C1 segment of cervical spinal cord (tissue), 14 donors: ENCODE measurements at places on chromosomes 16 and 17.

DNA sequence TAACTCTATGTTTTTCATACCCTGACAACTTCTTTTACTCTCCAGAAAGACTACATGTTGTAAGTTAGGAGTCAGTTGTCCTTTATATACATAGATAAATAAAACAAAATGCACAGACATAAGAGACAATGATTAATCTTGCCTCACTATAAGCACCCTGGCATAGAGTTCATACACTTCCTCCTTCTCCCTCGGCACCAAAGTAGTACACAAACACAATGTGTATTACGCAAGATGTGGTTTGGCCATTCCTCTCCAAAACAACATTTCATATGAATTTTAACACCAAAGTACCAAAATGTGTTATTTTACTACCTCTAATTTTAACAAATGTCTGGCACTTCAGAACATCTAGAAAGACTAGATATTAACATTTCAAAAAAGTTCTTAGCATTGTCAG is 17.2 kb upstream of the SLFN11 start:
- DNase-seq: no peak

GRCh38 chr17:62057696-62058095 is 7.4 kb downstream of the MED13 start:
- no peak for DNase-seq

DNA sequence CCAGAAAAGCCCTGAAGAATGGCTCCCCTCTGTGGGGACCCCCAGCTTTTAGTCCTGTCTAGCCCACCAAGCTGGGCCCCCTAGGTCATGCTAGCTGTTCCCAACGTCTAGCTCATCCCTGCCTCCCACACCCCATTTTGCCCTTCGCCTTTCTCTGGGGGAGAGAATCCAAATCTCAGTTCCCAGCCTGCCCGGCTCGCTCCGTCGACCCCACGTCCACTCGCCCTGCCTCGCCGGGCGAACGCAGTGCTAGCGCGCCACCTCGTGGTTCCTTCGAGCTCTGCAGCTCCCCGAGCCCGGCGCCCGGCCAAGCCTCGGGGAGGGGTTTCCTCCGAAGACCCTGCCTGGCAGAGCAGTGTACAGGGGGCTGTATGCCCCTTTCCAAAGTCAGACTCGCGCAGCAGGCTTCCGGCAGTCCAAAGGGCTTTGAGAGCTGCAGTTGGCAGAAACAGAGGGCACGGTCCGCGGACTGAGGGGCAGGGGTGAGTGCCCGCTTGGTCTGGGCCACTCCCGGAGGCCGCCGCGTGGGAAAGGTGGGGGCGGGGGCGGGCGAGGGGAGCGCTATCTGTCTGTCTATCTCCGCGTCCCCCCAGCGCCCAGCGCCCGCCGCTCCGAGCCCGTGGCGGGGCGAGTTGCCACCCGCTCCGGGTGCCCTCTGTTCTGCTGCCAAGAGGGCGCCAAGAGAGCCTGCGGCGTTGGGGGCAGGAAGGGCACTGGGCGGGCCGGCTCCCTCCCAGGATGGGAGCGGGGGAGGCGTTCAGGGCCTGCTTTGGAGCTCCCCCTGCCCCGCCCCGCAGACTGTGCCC is 1.7 kb upstream of the DLX3 start:
- no peak for DNase-seq

- no peak for DNase-seq
Measured at GRCh38 chr16:81836279-81837054, 57.4 kb downstream of the PLCG2 start.

DNA sequence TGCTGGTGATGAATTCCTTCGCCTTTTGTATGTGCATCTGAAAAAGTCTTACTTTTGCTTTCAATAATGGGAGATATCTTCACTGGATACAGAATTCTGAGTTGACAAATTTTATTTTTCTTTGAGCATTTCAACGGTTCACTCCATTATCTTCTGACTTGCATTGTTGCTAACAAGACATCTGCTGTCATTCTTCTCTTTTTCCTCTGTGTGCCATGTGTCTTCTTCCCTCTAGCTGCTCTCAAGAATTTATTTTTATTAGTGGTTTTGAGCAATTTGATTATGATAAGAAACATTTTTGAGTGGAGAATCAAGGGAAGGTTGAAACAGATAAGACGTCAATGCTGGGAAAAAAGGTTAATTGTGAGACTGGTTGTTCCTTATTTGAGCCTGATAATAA is 471.8 kb downstream of the CDH13 start:
- DNase-seq: no peak

- no peak for DNase-seq
Measured at GRCh38 chr16:27189335-27189972, 13.9 kb upstream of the KDM8 start.
